ENCODE measurements at places on chromosomes 16 and 17. TPM values are rescaled to one million over a fixed set of nuclear protein-coding genes. Genes with fewer than 3 reads are reported as not detected.

- DNase-seq = no peak
These were observed 1.2 kb downstream of the HDAC5 start for GRCh38 chr17:44121997-44122815.

The MPO gene
- 0.63 TPM for total RNA-seq

GRCh38 chr17:18070861-18071340, 16.8 kb upstream of the DRG2 start:
- DNase-seq = no peak

GRCh38 chr17:4645642-4646041, 4.2 kb upstream of the ALOX15 start:
- DNase-seq = no peak

DNA sequence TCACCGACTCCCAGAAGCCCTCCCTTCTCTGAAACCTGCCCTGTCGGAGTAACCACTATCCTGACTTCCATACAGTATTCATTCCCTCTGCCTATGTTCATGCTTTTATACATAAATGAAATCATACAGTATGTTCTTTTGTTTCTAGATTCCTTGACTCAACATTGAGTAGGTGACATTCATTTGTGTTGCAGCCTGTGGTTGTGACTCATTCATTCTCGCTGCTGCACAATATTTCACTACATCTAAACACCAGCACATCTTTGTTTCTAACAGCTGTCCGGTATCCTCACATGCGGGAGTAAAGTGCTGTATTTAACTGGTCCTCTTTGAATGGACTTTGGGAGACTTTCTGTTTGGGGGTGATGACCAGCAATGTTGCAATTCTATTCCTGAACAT, 135.0 kb upstream of the FOXF1 start:
- no peak for DNase-seq

DNA sequence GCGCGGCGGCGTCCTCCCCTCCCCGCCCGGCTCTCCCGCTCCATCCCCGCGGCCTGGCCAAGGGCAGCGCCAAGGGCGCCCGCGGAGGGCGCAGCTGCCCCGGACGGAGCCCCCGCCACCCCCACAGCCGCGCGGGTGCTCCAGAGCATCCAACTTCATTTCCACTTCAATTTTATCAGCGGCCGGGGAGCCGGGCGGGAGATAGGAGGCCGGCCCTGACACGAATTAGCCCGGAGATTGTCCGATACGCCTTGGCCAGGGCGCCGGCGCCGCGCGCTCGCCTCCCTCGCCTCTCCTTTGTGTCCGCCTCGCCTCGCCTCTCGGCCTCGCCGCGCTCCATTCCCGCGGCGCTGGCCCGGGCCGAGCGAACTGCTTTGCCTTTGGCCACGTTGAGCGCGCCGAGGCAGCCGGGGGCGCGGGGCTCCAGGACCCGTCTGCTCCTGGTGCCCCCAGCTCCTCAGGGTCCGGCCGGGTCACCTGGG, 129.1 kb upstream of the LHX1 start:
- peak; percentile 6 for DNase-seq

DNA sequence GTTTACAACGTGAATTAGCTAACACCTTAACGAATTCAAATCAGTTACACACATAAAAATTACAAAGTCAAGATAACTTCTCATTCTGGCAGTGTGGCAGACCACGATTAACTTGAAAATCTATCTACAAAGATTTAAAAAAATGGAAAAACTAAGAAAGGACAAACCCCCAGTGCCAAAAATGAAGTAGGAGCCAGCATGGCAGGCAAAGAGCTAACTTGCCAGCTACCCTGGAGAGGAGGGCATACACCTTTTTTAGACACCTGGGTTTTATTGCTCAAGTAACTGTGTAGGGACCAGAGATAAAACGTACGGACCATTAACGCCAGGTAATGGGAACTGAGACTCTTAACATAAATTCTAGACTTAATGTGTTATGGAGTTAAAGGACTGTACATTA, 2.5 kb downstream of the TAF15 start:
- no peak for DNase-seq

GRCh38 chr16:23092072-23092800, 57.0 kb downstream of the USP31 start:
- no peak for DNase-seq

The NAGS gene
- 0.22 TPM for total RNA-seq

DNA sequence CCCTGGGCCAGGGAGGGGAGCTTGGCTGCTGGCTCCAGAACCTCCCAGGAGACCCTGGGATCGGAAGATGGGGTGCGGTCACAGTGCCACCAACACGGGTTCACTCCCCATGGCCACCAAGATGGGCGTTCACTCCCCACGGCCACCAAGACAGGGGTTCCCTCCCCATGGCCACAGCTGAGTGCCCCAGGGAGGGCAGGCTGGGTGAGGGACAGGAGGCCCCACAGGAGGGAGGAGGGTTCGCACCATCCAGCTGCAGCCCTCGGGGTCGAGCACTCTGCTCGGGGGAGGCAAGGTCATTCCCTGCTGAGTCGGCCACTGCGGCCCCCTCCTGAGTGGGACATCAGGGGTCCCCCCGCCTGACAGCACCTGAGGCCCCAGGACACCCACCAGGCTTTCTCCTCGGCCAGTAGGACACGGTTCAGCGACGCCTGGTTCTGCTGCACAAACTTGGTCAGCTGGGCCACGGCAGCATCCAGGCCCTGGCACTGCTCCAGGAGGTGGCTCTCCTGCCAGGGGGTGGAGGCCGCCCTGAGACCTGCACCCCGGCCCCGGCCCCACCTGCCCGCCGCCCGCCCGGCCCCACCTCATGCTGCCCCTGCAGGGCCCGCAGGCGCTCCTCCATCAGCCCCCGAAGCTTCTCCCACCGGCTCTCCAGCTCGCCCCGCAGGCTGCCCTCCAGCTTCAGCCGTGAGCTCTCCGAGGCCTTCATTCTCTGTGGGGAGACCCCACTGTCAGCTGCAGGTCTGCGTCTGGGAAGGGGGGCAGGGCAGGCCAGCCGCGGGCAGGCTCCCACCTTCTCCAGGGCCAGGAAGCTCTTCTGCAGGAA, 5.9 kb downstream of the CCDC154 start:
- no peak for DNase-seq

The CES1 gene
- 0.22 TPM for total RNA-seq

The NACA2 gene
- not detected for total RNA-seq

The BRCA1 gene
- 17.6 TPM for total RNA-seq

- DNase-seq = no peak
These were observed 353.7 kb downstream of the SHISA9 start for GRCh38 chr16:13254998-13255614.

DNA sequence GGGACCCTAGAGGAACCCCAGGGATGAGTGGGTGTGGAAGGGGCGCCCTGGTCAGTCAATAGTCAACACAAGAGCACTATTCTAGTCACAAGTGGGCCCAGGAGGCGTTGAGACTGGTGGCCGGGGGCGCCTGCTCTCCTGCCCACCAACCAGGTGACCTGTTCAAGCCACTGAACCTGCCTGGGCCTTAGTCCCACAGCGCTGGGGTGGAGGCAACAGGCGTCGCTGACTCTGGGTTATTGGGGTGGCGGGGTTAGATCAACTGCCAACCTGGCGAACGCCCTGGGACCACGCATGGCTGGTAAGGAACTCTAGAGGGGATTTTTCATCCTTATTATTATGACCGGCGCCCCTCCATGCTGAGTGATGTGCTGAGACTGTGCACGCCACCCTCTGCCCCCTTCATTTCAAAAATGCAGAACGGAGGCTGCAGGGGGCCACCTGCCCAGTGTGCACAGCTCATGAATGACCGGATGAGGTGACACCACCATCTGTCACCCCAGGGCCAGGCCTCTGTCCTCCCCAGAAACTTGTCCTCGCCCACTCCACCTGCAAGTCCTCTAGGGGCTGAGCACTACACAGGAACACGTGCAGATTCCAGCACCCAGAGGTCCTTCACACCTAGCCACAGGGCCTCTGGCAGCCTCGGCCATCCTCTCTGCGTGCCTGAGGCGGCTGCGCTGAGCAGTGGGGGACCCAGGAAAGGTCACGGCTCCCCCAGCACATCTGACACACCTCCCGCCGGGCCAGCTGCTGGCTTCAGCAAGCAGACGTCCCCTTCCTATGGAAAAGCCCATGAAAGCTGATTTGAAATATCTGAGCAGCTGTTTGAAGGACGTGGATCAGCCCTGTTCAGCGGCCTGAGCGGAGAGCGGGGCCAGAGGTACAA, 51.6 kb upstream of the DNAH17 start:
- DNase-seq = no peak

The KRT222 gene
- 28.8 TPM for total RNA-seq

DNA sequence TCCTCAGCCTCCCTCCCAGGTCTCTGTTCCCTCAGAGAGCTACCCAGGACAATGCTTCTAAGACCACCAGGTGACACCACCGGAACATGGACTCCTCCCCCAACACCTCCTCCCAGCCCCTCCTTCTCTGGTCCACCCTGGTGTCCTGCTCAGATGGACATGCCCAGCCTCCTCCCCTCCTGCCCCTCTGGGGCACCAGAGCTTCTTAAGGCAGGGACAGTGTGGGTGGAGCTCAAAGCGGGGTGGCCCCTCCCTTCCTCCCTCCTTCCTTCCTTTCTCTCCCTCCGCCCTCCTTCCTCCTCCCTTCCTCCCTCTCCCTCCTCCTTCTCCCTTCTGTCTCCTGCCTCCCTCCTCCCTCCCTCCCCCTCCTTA, 22.7 kb downstream of the TRPV3 start:
- DNase-seq = no peak

The CTRB1 gene
- 0.94 TPM for total RNA-seq

The MPDU1 gene
- total RNA-seq = 29.3 TPM

DNA sequence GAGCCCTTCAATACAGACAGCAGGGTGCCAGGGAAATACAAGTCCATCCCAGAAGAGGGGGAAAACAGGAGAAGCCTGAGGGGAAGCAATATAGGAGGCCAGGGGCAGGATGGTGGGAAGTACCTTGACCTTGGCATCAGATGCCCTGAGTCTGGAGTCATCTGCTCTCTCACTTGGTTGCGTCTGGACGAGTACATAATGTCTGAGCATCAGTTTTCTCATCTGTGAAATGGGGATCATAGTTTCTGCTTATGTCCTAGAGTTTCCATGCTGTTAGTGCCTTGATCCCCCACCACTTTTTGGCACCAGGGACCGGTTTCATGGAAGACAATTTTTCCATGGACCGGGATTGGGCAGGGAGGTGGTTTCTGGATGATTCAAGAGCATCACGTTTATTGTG, 2.3 kb downstream of the STAT5A start:
- no peak for DNase-seq

GRCh38 chr17:72661116-72661944, 431.2 kb downstream of the SLC39A11 start:
- no peak for DNase-seq

DNA sequence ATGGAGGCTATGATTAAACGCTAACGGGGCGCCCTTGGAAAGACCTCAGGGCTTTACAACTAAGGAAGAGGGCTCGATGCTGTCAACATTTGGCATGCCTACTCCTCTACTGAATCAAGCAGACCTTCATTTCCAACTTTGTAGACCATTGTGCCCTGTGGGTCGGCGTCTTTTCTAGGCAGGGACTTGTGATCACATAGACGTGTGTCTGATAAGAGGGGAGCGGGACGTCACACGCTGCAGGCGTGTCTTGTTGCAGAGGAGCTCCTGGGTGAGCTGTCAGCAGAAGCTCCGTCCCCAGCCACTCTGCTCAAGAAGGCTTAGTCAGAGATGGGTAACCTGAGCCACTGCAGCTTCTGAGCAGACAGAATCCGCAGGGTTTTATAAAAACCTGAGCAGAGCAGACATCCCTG, 2.8 kb downstream of the MAPK8IP3 start:
- DNase-seq = peak; percentile 62

The GPR179 gene
- 12.8 TPM for total RNA-seq

The TMEM235 gene
- 21.9 TPM for total RNA-seq

- no peak for DNase-seq
These were observed 69.2 kb downstream of the FOXL1 start for GRCh38 chr16:86647561-86647960.

- DNase-seq = no peak
These were observed 3.2 kb upstream of the C16orf46 start for GRCh38 chr16:81080233-81080632.

The KCNG4 gene
- total RNA-seq = 0.71 TPM

DNA sequence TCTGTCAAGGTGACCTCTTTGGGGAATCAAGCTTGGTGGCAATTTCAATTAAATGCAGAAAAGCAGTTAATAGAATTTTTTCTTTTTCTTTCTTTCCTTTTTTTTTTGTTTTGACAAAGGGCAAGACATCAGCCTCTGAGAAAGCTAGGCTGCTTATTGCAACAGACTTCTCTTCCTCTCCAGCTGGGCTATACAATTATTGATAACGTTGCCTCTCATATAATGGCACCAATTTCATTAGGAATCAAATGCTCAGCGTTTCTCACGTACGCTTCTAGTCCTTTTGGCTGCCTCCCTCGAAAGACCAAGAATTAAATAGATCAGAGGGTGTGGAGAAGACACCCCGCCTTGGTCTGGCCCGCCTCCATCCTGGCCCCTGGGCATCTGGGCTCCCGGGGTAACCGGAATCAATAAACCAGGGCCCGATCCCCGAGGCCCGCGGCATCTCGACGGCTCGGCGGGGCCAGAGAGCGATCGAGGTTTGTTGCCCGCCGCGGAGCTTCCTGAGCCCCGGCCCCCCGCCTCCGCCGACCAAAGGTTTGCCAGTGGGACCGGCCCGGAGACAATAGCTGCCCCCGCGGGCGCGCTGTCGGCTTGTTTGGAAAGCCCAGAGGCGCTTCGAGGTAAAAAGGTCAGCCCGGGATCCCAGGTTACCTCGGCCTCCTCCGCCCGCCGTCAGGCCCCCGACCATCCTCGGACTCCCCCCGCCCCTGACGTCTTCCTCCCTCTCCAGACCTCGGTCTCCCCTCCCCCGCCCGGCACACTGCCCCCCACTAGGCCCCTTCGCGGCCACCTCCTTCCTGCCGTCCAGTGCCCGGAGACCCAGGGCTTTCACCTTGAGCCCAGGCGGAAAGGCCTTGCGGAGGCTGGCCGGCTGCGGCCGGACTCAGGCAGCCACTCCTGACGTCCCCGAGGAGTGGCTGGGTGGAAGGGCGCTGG, 3.9 kb downstream of the HOXB1 start:
- DNase-seq = no peak

DNA sequence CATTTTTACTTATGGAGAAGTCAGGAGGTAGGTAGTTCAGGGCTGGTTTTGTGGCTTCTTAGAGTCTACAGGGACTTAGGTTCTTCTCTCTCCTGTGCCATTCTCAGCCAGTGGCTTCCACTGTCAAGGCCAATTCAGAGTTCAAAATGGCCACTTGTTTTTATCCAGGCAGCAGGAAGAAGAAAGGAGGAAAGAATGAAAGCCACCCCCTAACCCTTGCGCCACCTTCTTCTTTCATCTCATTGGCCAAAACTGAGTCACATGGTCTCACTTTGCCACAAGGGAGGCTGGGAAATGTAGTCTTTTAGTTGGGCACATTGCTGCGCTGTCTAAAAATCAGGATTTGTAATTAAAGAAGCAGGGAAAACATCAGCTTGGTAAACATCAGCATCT, 60.8 kb upstream of the MED9 start:
- no peak for DNase-seq

The SULT1A3 gene
- total RNA-seq = 23.3 TPM

DNA sequence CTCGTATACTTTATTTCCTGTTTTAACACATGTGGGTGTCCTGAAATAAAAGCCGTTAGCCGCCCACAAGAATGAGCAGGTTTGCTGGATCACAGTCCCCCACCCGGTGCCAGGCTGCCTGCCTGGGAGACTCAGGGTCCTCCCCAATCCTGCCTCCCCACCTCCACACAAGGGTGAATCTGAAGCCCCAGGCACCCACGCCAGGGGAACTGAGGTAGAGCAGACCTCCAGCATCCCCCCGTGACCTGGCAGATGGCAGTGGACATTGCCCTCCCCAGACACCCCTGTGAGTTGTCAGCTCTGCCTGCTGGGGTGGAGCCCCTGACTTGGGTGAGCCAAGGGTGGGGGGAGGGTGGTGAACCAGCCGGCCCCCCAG, 114.8 kb downstream of the METRNL start:
- peak; percentile 41 for DNase-seq

The CLDN7 gene
- total RNA-seq = 0.59 TPM

The HBQ1 gene
- total RNA-seq = 7.4 TPM

The TPSAB1 gene
- not detected for total RNA-seq

The MSI2 gene
- total RNA-seq = 127 TPM

Measured in dorsolateral prefrontal cortex (tissue), 122 donors.